ENCODE measurements at places on chromosomes 16 and 17.

- no peak for DNase-seq
These were observed 143.7 kb upstream of the GNAO1 start for GRCh38 chr16:56047307-56048234.

GRCh38 chr16:88922114-88922825 is 54.7 kb downstream of the CBFA2T3 start:
- DNase-seq = no peak

- peak; percentile 50 for DNase-seq
These were observed 13.0 kb downstream of the PIP4K2B start for GRCh38 chr17:38786372-38786771.

DNA sequence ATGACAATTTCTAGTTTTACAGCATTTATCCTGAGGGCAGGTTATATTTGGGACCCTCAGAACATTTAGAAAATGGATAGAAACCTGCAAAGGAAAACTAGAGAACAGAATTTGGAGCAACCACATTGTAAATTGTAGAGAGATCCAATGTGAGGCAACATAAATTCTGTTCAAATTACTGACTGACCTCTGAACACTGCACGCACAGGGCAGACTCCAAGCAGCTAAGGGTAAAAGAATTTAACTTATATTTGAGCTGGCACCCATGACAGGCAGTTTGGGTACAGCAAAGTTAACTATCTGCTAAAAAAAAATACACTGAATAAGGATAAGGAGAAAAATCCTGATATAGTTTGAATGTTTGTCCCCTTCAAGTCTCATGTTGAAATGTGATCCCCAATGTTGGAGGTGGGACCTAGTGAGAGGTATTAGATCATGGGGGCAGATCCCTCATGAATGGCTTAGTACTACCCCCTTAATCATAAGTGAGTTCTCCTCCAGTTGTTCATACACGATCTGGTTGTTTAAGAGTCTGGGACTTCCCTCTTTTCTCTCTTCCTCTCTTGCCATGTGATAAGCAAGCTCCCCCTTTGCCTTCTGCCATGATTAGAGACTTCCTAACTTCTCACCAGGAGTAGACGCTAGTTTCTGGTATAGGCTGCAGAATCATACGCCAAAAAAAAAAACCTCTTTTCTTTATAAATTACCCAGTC is 75.7 kb downstream of the FBXL20 start:
- DNase-seq = no peak

DNA sequence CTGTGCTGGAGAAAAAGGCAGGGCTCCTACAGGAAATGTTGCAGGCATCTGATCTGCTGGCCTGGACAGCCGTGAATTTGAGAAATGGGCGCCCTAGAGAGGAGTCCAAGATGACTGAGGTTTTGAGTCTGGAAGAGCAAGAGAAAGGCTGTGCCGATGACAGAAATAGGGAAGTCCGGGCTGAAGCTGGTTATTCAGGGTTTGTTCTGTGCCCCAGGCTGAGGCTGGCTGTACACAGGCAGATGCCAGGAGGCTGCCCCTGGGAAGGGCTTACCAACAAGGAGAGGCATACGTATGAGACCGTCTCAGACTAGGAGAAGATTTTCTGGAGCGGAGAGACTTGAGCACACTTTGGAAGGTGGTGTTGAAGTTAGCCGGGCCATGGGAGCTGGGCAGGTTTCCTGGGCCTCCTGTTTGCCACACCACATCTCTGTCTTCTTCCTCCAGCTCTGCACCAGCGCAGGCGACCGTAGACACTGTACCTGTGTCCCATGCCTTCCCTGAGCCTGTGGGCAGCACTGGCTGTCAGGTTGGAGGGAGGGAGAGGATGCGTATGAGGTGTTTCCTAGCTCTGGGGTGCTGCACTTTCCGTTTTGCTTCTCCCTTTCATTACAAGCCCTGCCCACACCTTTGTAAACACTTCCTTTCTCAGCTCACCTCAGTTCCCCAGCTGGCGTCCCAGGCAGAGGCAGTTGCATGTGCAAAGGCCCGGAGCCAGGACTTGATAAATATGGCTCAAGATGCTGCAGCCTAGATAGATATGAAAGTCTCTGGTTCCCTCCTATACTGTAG is 80.8 kb downstream of the SPECC1 start:
- no peak for DNase-seq

DNA sequence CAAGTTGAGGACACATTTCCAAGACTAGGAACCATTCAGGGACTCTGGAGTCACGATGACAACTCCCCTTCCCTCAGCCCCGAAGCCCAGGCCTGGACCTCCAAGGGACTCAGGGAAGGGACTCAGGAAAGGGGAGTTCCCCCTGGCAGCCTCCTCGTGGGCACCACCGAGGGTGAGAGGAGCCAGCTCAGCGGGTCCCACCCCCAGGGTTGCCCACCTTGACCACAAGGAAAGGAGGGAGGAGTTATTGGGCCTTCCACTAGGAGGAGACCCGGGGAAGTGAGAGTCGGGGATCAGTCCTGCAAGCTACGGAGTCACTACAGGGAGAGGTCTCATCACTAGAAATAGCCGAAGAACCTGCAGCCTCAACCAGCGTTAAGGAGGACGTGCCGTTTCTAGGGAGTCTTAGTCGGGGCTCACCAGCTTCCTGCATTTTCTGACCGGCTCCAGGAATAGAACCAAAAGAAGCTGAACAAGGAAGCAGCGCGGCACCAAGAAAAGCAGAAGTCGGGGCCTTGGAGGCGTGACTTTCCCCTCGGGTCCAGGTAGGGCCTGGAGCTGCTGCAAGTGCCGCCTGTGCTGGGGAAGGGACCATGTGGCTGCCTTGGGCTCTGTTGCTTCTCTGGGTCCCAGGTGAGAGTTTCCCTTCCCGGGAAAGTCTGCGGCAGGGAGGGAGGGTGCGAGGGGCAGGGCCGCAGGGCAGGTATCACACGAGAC is at the start of gene CD300A:
TSS of gene CD300A (plus strand) at position 524 of the 717 bp plus-strand sequence. CDS start at position 594, 70 bp downstream.
- DNase-seq = no peak

DNA sequence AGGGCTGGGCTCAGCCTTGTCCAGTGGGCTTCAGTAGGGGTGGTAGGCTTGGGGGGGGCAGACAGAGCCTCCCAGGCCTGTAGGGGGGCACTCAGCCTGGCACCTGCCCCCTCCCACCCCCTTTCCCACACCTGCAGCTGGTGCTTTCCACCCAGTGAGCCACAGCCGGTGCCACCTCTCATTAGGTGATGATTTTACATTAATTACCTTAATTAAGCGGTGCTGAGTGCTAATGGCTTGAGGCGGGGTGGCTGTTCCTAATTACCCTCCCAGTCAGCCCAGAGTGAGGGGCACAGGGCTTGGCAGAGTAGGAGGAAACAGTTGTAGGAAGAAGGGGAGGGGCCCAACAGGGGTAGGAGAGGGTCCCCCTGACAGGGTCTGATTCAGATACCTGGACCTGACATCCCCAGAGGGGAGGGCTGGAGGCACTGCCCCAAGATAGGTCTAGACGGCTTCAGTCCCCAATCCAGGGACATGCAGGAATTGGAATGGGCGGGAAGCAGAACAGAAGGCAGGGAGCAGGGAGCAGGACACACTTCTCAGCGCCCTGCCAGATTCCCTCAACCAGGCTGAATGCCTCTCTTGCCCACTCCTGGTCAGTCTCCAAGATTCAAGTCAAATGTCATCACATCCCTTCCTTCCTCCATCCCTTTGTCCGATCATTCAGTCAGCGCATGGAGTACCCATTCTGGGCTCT is 26.5 kb upstream of the PHF12 start:
- DNase-seq = no peak

GRCh38 chr16:26161461-26162180 is 469.9 kb downstream of the HS3ST4 start:
- no peak for DNase-seq

DNA sequence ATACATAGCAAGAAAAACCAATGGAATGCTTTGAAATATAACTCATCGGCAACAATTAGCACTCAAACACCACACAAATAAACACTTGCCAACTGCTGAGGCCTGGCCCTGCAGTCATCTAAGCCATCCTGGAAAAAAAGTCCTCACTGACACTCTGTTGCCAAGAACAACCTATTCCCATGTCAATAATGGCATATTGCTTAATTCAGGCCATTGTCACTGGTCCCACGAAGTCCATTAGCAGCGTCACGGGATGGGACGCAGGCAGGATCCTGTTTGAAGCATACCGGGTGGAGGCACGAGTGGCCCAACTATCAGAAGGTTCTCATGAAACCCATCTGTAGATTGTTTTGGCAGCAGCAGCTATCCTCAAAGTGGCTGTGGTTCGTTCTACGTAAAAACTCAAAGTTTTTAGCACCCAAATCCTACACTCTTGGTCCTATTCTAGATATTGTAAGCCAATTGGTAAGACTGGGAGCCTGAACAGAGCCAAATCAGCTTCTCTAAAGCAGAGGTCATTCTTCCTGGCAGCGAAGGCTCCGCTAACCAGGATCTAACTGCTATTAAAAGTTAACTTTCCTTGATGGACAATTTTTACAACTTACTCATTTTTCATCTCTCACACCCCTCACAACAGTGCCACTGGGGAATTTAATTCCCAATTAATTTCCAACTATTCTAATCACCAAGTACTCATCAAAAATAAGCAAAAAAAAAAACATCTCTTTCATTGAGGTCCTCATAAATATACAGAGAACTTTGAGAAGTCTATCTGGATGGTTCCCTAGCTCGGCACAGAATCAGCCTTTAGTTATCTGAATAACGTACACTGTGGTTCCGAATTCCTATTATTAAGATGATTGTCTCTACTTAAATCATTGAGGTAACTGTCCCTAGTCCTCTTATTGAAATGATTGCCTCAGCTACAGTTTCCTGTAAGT is 91.5 kb downstream of the ZFHX3 start:
- no peak for DNase-seq

DNA sequence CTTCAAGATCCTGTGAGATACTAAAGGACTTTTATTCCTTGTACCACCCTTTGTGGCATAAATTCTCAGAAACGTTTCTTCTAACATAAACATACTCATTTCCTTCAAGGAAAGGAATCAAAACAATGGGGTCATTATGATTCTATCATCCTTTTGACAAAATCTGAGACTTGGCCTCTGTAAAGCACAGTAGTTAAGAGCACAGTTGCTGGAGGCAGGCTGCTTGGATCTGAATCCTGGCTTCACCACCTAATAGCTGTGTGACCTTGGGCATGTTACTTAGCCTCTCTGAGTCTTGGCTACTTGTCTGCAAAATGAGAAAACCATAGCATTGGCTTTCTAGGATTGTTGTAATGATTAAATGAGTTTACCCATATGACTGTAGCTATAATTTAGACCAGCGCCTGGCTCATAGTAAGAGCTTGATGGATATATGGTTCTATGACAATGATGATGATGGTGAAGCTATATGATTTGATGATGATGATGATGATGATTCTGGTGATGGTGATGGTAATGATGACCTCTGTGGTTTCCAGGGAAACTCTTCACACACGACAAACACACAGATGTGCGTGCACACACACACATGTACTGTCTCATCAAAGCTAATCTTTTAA is 6.1 kb upstream of the KRT31 start:
- DNase-seq = no peak

DNA sequence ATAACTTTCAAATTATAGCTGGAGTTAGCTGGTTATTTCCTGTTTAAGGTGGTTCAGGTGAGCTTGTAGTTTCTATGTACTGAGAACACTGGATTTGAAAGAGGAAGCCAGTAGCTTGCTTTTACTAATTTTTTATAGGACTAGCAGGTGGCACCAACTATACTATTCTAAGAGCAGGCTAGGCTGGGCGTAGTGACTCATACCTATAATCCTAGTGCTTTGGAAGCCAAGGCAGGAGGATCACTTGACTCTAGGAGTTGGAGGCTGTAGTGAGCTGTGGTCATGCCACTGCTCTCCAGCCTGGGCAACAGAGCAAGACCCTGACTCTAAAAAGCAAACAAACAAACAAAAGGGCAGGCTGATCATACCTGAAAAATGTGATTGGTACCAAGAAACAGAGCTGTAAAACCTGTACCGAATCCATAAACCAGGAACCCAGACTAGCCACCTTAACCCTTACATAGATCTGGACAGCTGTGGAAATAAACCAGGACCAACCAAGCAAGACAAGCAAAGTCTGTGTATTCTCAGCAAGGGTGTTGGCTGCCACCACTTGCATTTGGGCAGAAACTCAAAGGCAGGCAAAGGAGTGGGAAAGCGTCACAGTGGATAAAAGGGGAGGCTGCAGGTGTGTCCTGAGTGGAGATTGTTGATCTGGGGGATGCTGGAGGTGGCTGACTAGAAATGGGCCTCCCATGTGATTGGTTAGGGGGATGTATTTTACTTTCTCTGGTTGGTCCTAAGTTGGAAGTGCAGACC is 36.3 kb downstream of the SLC47A1 start:
- DNase-seq = peak; percentile 36

DNA sequence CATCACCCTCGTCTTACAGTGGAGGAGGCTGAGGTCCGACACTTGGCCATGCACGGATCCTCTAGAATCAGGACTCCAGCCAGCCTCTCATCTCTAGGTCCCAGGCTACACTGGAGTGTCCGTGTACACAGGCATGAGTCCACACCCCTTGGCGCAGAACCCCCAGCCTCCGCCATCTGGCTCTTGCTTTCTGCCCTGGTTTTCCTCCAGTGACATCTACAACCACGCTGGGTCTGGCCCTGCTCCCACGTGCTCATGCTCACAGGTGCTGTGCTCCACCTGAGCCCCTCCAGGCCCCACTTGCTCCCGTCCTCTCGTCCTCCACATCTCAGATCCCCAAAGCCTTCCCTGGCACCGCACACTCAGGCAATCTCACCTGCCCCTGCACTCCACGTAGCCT is 260.8 kb downstream of the ENGASE start:
- no peak for DNase-seq

DNA sequence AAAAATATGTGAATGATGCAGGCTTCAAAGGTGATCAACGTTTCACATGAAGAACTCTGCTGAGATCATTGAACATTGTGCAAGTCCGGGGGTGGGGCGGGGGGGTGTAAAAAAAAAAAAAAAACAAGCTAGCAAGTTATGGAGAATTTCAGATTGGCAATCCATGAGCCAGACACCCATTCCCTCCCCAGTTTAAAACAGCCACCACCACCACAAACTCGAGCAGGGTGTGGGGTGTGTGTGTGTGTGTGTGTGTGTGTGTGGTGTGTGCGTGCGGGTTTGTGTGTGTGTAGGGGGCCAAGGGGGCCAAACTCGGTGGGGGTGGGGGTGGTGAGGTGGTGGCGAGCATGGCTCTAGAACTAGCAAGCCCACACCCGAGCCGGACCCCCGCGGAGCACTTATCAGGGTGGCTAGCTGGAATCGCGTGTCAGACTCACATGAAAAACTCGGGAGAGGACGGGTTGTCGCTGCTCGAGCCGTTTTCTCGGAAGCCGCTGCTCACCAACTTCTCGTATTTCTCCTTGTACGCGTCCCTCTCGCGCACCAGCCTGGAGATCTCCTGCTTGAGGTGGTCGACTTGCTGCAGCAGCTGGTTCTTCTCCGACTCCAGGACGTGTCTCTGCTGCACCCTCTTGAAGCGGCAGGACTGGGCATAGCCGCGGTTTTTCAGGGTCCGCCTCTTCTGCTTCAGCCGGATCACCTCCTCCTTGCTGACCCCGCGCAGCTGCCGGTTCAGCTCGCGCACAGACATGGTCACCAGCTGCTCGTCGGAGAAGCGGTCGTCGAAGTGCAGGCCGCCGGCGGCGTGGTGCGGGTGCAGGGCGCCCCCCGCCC is 2.0 kb downstream of the MAF start:
- DNase-seq = peak; percentile 60

GRCh38 chr17:56136301-56136700 is 17.0 kb upstream of the ANKFN1 start:
- no peak for DNase-seq

Data from epithelial cell of esophagus (primary cell).